Activated CD8-positive, alpha-beta T cell treated with anti-CD3 and anti-CD28 coated beads for 36 hours (primary cell): ENCODE measurements at places on chromosomes 7 and 10. TPM values are rescaled to one million over a fixed set of nuclear protein-coding genes. Genes with fewer than 3 reads are reported as not detected.
A peak's percentile ranks its signal among the peaks of the same experiment; 100 is the strongest.

Gene CAMK1D
- 13.8 TPM for total RNA-seq

Gene CABCOCO1
- total RNA-seq = not detected

Gene EBF3
- total RNA-seq = not detected

Gene PLA2G12B
- total RNA-seq = not detected

Gene NRG3
- not detected for total RNA-seq

GRCh38 chr7:30206491-30206890, 71.7 kb downstream of the MTURN start:
- H3K4me3 ChIP-seq = no peak overlapping the region
- H3K27ac ChIP-seq = no peak overlapping the region
- no peak for DNase-seq
- H3K4me1 ChIP-seq = no peaks in the 10 kb centered on the region
- peaks cover 2% of the 10 kb centered on the region for H3K27me3 ChIP-seq
- no peaks in the 10 kb centered on the region for H3K36me3 ChIP-seq

GRCh38 chr10:62054830-62055229, 153.3 kb downstream of the ARID5B start:
- peaks cover 93% of the 10 kb centered on the region for H3K36me3 ChIP-seq
- H3K4me1 ChIP-seq = peaks cover 85% of the 10 kb centered on the region
- peak overlapping the region; percentile 59 for H3K4me3 ChIP-seq
- peak overlapping the region; percentile 95 for H3K27ac ChIP-seq
- no peaks in the 10 kb centered on the region for H3K27me3 ChIP-seq

DNA sequence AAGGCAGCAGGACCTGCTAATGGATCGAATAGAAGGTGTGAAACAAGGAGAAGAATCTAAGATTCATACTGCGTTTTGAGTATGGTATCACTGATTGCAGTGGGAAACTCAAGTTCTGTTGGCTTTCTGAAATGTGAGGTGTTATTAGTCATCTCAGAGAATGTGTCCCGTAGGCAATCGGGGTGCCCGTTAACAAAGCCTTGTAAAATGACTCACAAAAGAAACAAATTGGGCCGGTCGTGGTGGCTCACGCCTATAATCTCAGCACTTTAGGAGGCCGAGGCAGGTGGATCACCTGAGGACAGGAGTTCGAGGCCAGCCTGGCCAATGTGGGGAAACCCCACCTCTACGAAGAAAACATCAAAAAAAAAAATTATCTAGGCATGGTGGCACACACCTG, 118.2 kb upstream of the C7orf33 start:
- H3K4me3 ChIP-seq = no peak overlapping the region
- no peaks in the 10 kb centered on the region for H3K4me1 ChIP-seq
- H3K27me3 ChIP-seq = peaks cover 10% of the 10 kb centered on the region
- no peaks in the 10 kb centered on the region for H3K36me3 ChIP-seq
- no peak for DNase-seq

GRCh38 chr7:155543011-155543876, 3.1 kb downstream of the CNPY1 start:
- no peak overlapping the region for H3K27ac ChIP-seq
- peaks cover 10% of the 10 kb centered on the region for H3K27me3 ChIP-seq
- no peak overlapping the region for H3K4me3 ChIP-seq
- no peaks in the 10 kb centered on the region for H3K4me1 ChIP-seq

GRCh38 chr7:30752979-30753378, 1.0 kb downstream of the INMT start:
- H3K4me3 ChIP-seq = no peak overlapping the region
- DNase-seq = no peak
- H3K36me3 ChIP-seq = no peaks in the 10 kb centered on the region
- H3K27me3 ChIP-seq = no peaks in the 10 kb centered on the region

GRCh38 chr7:24036033-24036412, 248.0 kb upstream of the NPY start:
- no peak for DNase-seq
- H3K4me1 ChIP-seq = peaks cover 7% of the 10 kb centered on the region
- H3K27ac ChIP-seq = no peak overlapping the region

DNA sequence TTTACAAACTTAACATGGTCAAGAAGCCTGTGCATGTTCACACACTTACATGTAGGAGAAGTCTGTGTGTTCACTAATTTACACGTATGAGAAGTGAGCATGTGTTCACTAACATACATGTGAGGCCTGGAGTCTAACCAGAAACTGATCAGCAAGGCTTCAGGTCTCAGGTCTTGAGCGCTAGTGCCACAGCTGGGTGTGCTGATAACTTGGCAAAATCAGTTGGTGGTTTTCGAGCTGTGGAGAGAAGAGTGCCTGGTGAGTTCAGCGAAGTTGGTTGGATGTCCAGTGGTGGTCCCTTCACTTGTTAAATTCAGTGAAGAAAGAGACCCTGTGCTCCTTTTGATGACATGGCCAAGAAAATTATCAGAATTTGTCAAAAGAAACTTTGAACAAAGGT, 98.7 kb downstream of the CELF2 start:
- no peak for DNase-seq
- H3K27me3 ChIP-seq = no peaks in the 10 kb centered on the region
- H3K27ac ChIP-seq = no peak overlapping the region
- peaks cover 18% of the 10 kb centered on the region for H3K4me1 ChIP-seq

DNA sequence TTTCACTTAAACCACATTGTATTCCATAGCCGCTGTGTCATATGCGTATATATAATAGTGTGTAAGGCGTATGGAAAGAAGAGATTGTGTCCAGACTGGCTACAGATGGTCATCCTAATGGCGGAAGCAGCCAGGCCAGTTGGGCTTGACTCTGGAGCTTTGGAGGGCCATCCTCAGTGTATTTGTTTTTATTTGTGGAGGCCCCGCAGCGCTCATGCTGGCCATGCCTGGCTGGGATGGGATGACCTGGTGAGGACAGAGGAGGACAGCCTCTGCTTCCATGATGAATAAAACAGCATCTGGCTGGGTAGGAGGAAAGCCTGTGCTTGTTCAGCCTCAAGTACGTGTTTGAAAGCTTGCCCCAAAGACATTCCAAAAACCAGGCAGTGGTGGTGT, 220.3 kb downstream of the EBF3 start:
- peaks cover 41% of the 10 kb centered on the region for H3K36me3 ChIP-seq
- H3K27ac ChIP-seq = no peak overlapping the region

DNA sequence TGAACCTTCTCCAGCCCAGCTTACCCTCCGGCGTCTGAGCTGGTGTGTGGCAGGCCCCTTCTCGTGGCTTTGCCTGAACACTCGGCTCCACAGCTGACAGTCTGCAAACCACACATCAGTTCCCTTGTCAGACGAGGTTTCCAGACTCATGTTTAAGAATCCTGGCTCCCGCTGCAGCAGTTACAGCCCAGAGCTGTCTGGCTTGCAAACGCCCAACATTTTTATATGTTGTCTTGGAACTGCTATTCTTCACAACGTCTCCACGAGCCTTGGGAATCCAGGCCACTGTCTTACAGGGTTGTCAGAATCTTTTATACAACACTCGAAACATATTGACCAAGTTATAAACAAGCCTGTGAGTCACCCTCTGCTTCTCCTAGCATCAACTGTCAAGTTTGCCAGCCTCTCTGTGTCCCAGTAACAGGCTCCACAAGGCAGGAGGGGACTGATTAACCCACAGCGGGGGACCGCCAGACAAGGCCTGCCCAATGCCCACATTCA, 68.1 kb downstream of the TNS3 start:
- H3K4me3 ChIP-seq = no peak overlapping the region
- H3K27me3 ChIP-seq = no peaks in the 10 kb centered on the region
- no peaks in the 10 kb centered on the region for H3K36me3 ChIP-seq
- no peaks in the 10 kb centered on the region for H3K4me1 ChIP-seq
- no peak overlapping the region for H3K27ac ChIP-seq

DNA sequence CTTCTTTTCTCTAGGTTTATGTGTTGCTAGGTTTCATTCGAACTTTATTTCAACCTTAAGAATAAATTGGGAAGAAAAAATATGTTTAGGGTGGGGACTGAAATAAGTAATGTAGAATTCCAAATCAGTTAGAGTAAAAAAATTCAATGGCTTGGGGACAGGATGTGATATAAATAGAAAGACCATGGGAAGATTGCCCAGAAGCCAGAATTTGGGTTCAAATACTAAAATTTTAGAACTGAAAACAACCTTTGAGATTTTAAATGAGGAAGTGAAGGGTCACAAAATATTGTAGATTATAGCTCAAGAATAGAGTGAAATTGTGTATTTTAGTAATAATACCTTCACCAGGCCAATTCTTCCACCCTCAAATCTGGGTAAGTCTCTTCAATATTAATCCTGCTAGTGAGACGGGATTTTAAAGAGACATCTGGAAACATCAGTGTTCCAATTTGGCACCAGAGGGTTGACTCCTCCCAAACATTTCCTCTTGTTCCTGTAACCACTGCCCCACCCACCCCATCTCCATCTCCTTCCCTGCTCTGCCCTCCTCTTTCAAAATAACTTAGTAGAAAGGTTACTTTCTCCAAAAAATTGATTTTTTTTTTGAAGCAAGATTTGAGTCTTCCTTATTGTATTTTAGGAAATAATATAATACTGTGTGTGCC, 51.3 kb upstream of the FAM3C start:
- no peaks in the 10 kb centered on the region for H3K36me3 ChIP-seq
- H3K27ac ChIP-seq = no peak overlapping the region
- peaks cover 3% of the 10 kb centered on the region for H3K4me1 ChIP-seq
- no peak overlapping the region for H3K4me3 ChIP-seq

DNA sequence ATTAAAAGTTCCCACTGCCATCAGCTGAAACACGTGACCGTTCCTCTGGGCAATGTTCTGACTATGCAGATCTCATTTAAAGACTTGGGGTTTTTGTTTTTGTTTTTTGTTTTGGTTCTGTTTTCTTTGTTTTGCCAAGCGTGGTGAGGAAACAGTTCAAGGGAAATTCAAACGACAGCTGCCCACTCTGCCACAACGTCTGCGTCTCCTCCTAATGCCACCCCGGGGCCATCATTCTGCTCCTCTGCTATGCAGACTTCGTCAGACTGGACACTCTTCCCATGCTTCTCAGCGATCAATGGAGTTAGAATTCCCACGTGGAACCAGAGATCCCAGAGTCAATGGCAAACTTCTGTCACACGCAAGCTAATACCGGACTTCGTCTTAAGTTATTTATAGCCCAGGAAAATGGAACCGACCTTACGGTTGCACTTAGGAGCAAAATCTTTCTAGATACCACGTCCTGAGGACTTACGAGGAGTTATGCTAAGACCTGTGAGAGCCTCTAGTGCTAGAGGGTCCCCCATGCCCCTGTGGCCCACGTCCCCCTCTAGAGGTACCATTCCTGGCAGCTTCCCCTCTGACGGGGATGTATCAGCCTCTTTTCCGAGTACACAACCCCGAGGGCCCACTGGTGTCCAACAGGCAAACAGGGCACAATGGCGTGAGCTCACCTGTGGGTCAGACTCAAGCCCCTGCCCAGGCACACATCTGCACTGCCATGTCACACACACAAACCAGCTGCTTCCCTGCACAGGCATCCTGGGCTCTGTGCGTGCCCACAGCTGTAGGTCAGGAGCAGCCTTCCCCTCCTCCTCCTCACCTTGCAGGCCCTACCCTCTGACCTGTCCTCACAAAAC, 24.4 kb downstream of the EBF3 start:
- H3K27me3 ChIP-seq = peaks cover 6% of the 10 kb centered on the region
- no peak for DNase-seq
- no peaks in the 10 kb centered on the region for H3K36me3 ChIP-seq

DNA sequence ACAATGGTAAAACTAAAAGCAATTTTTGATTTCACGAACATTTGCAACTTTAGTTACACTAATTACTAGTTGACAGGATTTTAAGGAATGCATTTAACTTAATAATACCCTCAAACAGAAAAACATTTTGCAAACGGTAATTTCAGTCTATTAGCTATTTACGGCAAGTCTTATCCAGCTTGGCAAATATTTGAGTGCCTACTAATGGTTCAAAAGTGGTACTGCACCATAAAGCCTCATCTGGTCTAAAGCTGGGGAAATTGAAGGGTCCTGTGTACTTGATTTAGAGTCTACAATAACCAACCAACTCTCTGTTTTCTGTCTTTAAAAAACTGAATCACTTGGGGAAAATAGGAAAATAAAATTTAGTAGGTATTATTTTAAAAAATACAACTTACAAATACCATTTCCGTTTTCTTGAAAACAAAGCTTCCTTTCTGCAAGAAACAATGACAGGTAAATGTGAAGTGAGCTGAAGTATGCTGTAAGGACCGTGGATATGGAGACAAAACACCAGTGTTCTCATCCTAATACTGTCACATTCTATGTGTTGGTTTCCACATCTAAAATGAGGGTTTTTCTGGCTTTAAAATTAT, 142.3 kb downstream of the VPS50 start:
- peaks cover 14% of the 10 kb centered on the region for H3K27me3 ChIP-seq
- H3K4me1 ChIP-seq = no peaks in the 10 kb centered on the region
- no peak overlapping the region for H3K4me3 ChIP-seq
- H3K27ac ChIP-seq = no peak overlapping the region
- no peak for DNase-seq
- no peaks in the 10 kb centered on the region for H3K36me3 ChIP-seq

DNA sequence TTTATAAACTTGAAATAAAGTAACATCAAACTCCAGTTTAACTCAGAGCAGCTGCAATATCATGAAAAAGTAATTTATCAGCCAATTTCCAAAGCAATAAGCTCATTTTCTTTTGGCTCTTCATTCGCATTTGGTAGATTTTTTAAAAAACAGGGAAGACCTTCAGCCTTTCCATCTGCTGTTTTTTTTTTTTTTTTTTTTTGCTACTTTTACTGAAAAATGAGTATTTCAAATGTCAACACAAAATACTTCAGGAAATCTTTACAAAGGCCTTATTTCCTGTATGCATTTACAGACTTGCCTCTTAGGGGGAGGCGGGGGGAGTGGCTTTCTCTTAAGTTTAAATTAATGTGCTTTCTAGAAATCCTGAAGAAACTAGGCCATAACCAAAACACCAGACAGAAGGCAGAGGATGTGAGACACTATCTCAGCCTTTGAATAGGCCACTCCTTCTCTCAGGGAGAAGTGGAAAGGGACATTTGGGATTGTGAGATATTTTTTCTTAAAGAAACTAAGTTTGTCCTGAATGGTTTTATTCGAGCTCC, 91.8 kb downstream of the COL28A1 start:
- H3K27me3 ChIP-seq = no peaks in the 10 kb centered on the region
- no peak for DNase-seq
- H3K36me3 ChIP-seq = peaks cover 4% of the 10 kb centered on the region
- H3K4me1 ChIP-seq = peaks cover 3% of the 10 kb centered on the region

GRCh38 chr10:42999385-43000020, 77.4 kb upstream of the RET start:
- no peaks in the 10 kb centered on the region for H3K36me3 ChIP-seq
- DNase-seq = no peak
- no peaks in the 10 kb centered on the region for H3K4me1 ChIP-seq
- no peak overlapping the region for H3K27ac ChIP-seq
- H3K27me3 ChIP-seq = no peaks in the 10 kb centered on the region

DNA sequence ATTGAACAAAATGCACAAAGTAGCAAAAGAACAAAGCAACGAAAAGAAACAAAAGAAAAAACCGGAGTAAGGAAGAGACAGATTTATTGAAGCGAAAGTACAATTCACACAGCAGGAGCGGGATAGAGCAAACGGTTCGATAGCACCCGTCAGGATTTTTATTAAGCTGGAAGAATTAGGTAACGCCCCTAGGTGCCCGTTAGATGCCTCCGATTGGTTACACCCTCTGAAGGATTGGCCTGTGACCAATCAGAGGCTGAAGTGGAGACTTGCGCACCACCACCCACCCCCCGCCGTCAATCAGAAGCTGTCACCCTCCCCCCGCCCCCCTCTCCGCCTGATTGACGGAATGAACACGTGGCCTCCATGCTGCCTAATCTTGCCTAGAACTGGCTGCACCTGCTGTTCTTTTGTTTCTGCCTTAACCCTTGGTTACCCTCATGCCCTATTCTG, 16.8 kb downstream of the OCM2 start:
- H3K4me1 ChIP-seq = peaks cover 17% of the 10 kb centered on the region
- H3K27me3 ChIP-seq = no peaks in the 10 kb centered on the region
- H3K4me3 ChIP-seq = peak overlapping the region; percentile 60

- no peak overlapping the region for H3K27ac ChIP-seq
- H3K4me3 ChIP-seq = no peak overlapping the region
- peaks cover 4% of the 10 kb centered on the region for H3K36me3 ChIP-seq
- H3K27me3 ChIP-seq = no peaks in the 10 kb centered on the region
- DNase-seq = no peak
- peaks cover 3% of the 10 kb centered on the region for H3K4me1 ChIP-seq
These were observed 34.5 kb downstream of the ATXN7L1 start for GRCh38 chr7:105841866-105842265.
